BJ (cell line): ENCODE measurements at places on chromosomes 13 and 19. TPM values are rescaled to one million over a fixed set of nuclear protein-coding genes. Genes with fewer than 3 reads are reported as not detected.

- DNase-seq: no peak
Measured at GRCh38 chr13:90641884-90642283, 705.6 kb upstream of the MIR17HG start.

Gene WTIP
- 36.5 and 60.9 TPM in 2 replicates for polyA plus RNA-seq

DNA sequence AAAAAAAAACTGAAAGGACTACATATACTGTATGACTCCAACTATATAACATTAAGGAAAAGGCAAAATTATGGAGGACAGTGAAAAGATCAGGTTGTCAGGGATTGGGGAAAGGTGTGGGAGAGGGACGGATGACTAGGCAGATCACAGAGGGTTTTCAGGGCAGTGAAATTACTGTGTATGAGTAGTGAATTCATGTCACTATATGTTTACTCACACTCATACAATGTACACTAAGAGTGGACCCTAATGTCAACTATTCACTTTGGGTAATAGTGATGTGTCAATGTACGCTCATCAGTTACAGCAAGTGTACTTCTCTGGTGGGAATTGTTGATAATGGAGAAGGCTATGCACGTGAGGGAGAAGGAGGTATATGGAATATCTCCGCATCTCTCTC lies 144.3 kb downstream of the ITGBL1 start:
- no peak for DNase-seq

GRCh38 chr19:6877766-6878165 lies 9.6 kb upstream of the ADGRE1 start:
- DNase-seq: no peak

Gene ANKLE1
- polyA plus RNA-seq: 0.18 and 0.38 TPM in 2 replicates

Gene DAND5
- not detected in 2 replicates for polyA plus RNA-seq

DNA sequence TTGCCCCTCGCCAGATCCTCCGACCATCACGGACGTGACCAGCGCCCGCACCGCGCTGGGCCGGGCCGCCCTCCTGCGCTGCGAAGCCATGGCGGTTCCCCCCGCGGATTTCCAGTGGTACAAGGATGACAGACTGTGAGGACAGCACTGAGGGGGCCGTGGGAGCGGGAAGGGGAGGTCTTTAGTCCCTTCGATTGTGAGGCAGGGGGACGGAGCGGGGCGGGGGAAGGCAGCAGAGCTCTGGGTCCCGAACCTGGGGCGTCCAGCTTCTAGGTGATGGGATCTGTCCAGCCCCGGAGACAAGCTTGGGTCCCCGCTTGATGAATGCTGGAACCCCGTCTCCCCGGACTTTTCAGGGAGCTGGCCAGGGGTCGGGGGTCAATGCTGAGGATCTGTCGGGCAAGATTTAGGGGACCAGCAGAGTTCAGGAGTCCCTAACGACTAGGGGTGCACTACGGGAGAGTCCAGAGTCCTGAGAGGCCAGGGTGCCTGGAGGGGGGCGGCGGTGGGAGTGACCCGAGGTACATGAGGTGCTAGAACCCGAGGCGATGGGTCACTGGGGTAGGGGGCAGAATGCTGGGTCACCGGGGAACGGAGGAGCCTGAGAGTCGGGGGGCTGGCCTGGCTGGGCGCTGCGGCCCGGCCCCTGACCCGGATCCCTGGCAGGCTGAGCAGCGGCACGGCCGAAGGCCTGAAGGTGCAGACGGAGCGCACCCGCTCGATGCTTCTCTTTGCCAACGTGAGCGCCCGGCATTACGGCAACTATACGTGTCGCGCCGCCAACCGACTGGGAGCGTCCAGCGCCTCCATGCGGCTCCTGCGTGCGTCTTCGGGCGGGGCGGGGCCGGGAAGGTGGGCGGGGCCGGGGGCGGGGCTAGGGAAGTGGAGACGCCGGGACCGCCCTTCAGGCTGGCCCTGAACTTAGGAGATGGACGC lies 14.6 kb downstream of the VSIG10L start:
- no peak for DNase-seq

- peak; percentile 12 for DNase-seq
Measured at GRCh38 chr13:59946944-59947343, 216.8 kb downstream of the DIAPH3 start.

- no peak for DNase-seq
Measured at GRCh38 chr13:27252467-27252866, 1.1 kb downstream of the RPL21 start.

DNA sequence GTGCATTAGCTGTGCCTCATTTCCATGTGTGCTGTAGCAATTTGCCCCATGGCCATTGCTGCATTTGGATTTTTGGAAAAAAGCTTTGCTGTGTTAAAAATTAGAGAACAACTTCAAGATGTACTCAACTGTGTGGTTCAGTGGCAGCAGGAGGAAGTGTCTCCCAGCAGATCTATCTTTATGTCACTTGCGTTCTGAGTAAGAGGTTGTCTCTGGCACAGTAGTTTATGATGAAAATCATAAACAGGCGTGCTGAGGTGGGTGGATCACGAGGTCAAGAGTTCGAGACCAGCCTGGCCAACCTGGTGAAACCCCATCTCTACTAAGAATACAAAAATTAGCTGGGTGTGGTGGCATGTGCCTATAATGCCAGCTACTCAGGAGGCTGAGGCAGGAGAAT lies 29.0 kb upstream of the RNF17 start:
- no peak for DNase-seq

GRCh38 chr13:52127783-52128702 lies 830 bp downstream of the NEK5 start:
- DNase-seq: peak; percentile 6

GRCh38 chr13:40313269-40314200 lies 352.9 kb downstream of the FOXO1 start:
- no peak for DNase-seq

GRCh38 chr19:41249707-41250423 lies 14.3 kb upstream of the HNRNPUL1 start:
- DNase-seq: no peak

GRCh38 chr19:32404213-32404932 lies 1.2 kb upstream of the DPY19L3 start:
- DNase-seq: no peak

- DNase-seq: no peak
Measured at GRCh38 chr19:42548552-42548951, 20.3 kb upstream of the CEACAM1 start.

GRCh38 chr13:34108410-34108809 lies 290.5 kb downstream of the RFC3 start:
- DNase-seq: no peak

GRCh38 chr13:84648069-84648640 lies 765.9 kb upstream of the SLITRK1 start:
- no peak for DNase-seq

DNA sequence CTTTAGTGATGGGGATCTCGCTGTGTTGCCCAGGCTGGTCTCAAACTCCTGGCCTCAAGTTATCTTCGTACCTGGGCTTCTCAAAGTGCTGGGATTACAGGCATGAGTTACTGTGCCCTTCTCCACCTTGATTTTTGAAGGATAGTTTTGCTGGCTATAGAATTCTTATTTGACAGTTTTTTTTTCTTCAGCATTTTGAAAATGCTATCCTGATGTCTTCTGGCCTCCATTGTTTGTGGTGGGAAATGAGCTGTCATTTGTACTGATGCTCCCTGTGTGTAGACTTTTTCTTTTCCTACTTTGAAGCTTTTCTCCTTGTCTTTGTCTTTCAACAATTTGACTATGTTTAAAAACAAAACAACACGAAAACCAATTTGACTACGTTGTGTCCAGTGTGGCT lies 54.2 kb downstream of the SIPA1L3 start:
- no peak for DNase-seq

- DNase-seq: no peak
Measured at GRCh38 chr13:41452462-41452861, 4.9 kb upstream of the RGCC start.

GRCh38 chr13:100139817-100140216 lies 50.9 kb downstream of the PCCA start:
- no peak for DNase-seq

Gene ZNF43
- polyA plus RNA-seq: 1.8 and 3.4 TPM in 2 replicates

Gene CD22
- polyA plus RNA-seq: not detected in 2 replicates

DNA sequence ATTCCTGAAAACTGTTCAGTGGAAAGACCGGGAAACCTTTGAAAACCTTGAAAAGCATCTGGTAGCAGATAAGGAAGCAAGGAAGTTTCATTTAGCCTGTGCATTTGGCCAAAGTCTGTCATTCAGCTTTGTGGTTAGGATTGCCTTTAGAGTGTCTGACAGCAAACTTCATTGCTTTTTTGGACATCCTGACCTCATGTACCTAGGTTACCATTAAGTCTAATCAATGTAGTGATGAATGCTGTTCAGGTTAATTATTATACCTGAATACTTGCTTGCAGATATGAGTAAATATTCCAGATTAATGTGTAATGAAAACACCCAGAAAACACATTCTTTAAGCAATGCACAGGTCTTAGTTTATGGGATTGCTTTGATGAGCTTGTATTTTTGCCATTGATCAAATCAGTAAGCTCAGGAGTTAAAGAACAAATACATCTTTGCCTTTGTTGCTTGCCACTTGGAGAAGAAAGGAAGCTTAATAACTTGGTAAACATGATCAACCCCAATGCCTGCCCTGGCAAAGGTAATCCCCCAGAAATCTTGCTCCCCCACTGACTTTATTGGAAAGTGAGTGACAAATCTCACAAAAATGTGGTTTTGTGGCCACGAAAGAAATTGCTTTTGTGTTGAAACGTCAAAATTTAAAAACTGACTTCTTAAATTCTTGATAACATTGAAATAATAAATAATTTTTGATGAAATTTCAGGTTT lies 87.4 kb downstream of the SLC15A1 start:
- no peak for DNase-seq

DNA sequence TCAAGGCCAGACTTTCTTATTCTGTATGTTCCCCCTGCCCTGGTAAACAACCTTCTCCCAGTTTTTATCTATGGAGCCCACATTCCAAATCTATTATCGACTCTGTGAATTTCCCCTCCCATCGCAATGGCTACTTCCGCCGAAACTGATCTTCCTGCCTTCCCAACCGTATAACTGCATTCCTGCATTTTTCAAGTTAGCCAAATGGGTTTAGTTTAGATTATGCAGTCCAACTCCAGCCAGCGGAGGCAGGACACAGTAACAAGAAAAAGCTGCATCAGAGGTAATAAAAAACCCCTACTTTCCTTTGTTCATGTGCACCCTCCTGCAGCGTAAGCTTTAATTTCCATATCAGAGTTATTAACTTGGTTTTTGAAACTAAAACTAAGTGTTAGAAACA lies 112.2 kb upstream of the ZNF91 start:
- DNase-seq: no peak

Gene NLRP5
- polyA plus RNA-seq: not detected in 2 replicates

Gene IZUMO1
- not detected in 2 replicates for polyA plus RNA-seq

Gene AMER2
- not detected in 2 replicates for polyA plus RNA-seq

- no peak for DNase-seq
Measured at GRCh38 chr19:37931881-37932655, 25.1 kb downstream of the SIPA1L3 start.

DNA sequence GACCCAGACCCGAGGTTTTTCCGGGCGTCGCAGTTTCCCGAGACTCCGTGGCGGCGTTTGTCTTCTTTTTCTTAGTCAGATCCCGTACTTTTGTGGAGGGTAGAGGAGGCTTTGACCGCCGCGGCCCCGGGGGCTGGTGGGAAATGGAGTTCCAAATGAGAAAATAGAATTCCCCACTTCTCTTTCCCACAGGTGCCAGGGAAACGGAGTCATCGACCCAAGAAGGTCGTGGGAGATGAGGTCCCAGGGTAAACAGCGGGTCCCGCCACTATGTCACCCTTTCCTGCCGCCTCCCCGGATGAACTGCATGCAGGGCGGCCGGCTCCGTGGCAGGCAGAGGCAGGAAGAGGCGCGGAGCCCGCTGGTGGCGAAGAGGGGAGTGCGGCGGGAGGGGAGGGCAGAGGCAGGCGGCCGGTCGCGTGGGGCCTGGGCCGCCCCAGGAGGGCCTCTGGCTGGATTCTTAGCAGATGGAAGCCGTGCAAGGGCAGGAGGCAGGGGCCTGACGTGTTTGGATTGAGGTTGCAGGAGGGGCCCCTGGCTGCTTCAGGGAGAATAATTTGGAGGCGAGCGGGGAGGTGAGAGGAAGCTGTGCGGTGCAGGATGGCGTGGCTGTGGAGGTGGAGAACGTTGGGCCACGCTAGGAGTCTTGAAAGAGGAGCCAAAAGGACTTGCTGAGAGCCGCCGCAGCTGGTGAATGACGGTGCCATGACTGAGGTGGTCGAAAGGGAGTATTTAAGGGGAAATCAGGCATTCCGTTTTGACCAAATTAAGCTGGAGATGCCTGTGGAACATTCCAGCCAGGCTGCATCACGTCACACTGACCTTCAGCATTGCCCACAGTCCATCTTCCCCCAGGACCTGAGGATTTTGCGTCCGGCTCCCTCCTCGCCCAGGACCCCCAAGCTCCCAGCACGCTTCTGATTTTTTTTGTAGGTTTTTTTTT lies 11.7 kb downstream of the CYTH2 start:
- DNase-seq: no peak

- no peak for DNase-seq
Measured at GRCh38 chr13:102558029-102558428, 38.8 kb upstream of the TPP2 start.

Gene SMIM44
- not detected in 2 replicates for polyA plus RNA-seq
